NCI-H460 (cell line): ENCODE measurements at places on chromosomes 7 and 10.

GRCh38 chr7:22404421-22405023, 47.6 kb upstream of the RAPGEF5 start:
- no peak for DNase-seq

- DNase-seq = no peak
Measured at GRCh38 chr10:129857242-129857960, 106.7 kb downstream of the EBF3 start.

DNA sequence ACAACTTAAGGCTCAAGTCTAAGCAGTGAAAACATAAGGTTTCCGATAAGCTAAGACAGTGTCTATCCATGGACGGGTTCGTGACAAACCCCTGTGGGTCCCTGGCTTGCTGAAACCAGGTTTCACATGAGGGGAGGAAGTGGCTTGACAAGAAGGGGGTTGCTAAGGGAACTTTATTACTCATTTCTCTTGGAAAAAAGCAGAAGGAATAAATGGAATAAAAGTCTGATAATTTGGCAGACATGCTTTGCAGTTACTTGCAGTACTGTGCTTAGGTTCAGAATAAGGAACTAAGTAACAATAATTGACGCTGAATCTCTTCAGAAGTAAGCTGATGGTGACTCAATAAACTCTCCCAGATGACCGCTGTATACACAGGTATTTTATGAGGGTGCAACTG, 34.7 kb downstream of the RBM17 start:
- DNase-seq = no peak

DNA sequence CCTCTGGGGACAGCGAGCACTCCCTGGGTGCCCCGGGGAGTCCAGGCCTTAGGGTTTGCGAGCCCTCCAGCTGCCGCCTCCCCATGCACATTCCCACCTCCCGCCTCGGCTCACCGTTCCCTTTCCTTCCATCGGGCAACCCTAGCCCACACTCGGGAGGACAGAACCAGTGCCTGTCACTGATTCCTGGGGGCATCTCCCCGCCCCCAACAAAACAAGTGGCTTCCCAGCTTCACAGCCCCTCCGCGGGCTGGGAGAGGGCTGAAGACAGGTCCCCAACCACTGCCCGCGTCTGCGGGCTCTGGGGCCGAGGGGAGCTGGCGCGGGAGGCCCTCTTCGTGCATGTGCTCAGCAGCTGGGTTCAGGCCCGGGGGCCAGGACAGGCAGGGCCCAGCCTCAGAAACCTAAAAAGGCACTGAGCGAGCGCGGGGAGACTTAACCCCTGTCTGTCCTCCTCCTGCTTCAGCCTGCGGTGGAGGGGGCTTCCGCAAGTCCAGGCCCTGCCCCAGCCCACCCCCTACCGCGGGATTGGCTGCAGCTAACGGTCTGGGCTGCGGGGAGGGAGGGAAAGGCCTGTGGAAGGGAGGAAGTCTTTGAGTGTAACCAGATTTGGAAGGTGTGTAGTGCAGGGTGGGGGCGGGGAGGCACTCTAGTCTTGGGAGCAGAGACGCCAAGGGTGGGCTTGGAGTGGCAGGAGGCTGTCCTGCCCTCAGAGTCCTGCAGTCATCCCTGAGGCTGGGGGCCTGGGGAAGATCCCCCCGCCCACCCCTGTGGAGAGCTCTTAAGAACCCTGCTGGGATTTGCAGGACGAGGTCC, 1.2 kb downstream of the FLNC start:
- DNase-seq = no peak

GRCh38 chr7:108014215-108014614, 11.3 kb upstream of the LAMB1 start:
- DNase-seq = no peak

- DNase-seq = no peak
Measured at GRCh38 chr10:8235253-8236027, 181.0 kb downstream of the GATA3 start.

GRCh38 chr7:129609666-129610065, 1.9 kb upstream of the NRF1 start:
- no peak for DNase-seq

GRCh38 chr7:37973915-37974314, 53.5 kb downstream of the EPDR1 start:
- no peak for DNase-seq

DNA sequence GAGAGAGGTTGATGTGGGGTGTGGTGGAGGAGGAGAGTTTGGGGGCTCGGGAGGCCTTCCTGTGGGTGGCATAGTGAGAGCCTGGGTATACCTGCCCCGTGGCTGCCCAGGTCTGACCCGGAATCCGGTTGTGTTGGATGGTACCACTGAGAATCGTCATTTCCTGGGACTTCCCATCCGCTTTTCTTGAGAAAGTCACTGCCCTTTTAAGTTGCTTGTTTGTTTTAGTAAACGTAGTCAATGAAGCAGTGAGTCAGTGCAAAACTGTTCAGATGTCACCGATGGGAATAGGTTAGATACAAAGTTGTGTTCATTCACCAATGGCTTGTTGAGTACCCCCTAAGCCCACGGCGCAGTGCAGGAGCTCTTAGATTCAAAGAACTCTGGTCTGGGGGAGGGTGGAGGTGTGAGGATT, 285.8 kb downstream of the CAMK1D start:
- DNase-seq = no peak

DNA sequence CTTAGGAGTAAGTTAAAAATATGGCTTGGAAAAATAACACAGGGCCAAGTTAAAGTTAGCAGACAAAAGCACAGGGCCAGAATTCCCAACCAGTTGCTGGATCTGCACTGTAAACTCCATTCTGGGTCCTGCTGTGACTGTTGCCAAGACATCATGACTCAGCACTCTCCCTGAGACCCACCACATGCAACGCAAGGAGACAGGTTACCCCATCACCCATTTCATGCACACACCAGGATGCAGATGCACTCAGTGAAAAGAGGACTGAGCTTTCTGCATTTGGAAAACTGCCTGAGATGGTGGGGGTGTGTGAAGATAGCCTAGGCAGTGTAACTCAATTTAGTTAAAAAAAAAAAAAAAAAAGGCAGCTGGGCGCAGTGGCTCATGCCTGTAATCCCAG, 97.6 kb upstream of the ZNF438 start:
- DNase-seq = peak; percentile 52

- DNase-seq = no peak
Measured at GRCh38 chr10:132861884-132862461, 76.0 kb upstream of the NKX6-2 start.
